ENCODE measurements at places on chromosomes 12 and 14. TPM values are rescaled to one million over a fixed set of nuclear protein-coding genes. Genes with fewer than 3 reads are reported as not detected.

Gene GLI1
- polyA plus RNA-seq, result 7.3 TPM

DNA sequence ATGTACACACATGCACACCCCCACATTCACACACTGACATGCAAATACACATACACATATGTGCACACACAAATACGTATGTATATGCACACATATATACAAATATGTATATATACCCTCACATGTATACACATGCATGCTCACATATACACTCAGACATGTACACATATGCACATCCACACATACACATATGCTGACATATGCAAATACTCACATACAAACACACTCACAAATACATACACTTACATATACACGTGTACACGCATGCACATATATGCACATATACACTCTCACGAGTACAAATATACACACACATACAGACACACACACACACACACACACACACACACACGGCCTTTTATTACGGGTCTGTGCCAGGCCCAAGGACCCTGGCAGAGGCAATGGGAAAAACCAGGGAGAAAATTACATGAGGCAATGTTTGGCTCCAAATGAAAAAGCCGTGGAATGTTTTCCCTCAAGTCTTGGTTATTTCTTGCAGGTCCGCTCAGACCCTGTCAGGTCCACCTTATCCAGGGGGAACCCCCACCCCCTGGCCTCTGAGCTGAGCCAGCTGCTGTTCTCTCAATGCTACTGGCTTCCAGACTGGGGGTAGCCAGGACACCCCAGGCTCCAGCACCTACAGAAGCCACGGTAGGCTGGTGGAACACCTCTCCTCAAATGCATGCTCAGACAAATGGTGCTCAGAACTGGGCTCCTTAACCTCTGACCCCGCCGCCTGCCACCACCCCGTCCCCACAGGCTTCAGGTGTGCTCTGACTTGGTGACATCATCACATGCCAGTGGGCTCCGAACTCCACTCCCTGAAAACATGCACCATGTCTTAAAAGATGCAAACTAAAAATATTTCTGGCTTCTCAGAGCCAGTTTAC, 54.7 kb downstream of the BCL11B start:
- DNase-seq, result no peak

GRCh38 chr12:13368431-13368830, 171.9 kb downstream of the EMP1 start:
- no peak for DNase-seq

DNA sequence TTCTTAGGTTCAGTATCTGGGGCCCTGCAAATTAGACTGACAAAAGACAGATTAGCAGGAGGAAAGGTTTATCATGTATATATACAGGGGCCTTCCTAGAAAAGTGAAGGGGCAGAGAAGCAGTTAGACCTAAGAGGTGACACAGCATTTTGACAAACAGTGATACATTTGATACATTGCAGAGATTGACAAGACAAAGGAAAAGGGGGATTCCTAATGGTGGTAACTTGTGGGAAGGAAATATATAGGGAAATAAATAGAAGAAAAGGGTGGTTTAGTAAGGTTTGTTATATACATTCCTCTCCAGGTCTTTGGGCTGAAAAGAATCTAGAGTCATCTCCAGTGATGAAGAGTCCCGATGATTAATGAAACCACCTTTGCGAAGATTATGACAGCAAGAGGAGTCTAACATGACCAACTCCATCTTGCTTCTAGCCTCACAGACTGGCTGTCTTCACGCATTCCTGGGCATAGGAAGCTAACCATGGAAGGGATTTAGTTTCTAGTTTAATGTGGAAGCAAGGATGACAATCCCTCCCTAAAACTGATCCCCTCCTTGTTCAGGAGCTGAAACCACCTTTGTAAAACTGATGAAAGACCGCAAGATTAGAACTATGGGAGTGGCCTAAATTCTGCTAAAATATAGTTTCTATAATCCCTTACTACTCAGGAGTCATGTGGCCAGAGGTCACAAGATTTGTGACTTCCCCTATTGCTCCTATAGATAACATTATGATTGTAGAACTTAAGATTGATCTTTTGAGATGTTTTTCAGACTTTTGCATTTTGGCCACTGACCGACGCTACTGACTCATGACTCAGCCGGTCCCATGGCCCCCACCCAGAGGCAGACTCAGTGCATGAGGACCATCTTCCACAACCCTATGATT, 31.1 kb upstream of the CPM start:
- no peak for DNase-seq

- no peak for DNase-seq
Measured at GRCh38 chr12:54950071-54950727, 34.4 kb downstream of the TESPA1 start.

- DNase-seq, result no peak
Measured at GRCh38 chr14:36996133-36996856, 176.1 kb downstream of the SLC25A21 start.

Gene DHRS2
- polyA plus RNA-seq, result 0.84 TPM
